Activated B cell treated with CpG ODN at 0.5 μM for 24 hours (primary cell): ENCODE measurements at places on chromosomes 2 and 18. TPM values are rescaled to one million over a fixed set of nuclear protein-coding genes. Genes with fewer than 3 reads are reported as not detected.

Gene TEX51
- not detected in 2 replicates for total RNA-seq

Gene TUBA3E
- total RNA-seq = not detected in 2 replicates

DNA sequence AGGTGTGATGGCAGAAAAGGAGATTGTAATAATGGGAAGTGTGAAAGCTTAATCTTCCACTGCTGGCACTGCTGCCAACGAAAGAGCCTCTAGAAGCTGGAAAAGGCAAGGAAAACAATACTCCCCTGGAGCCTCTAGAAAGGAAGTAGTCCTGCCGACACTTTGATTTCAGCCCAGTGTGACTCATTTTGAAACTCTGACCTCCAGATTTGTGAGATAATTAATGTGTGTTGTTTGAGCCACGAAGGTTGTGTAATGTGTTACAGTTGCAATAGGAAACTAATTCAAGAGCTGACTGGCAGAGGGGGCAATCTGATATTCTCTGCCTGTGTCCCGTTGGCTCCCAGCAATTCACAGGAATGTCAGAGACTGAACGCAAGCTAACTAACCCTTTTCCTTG lies 219.2 kb upstream of the UBE2E3 start:
- DNase-seq = no peak

GRCh38 chr18:34358923-34359322 lies 134.2 kb upstream of the NOL4 start:
- no peak for DNase-seq

DNA sequence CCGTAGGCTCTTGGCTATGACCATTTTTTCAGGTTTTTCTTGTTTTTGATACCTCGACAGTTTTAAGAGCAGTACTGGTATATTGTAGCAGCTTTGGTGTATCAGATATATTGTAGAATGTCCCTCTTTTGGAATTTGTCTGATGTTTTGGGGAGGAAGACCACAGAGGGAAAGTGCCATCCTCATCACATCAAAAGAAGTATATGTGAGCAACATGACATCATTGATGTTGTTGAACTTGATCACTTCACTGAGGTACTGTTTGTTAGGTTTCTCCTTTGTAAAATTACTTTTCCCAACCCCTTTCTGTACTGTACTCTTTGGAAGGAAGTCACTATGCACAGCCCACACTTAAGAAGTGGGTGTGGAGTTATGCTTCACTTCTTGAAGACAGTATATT lies 41.0 kb downstream of the EML4 start:
- no peak for DNase-seq

Gene CRACDL
- total RNA-seq = not detected in 2 replicates

Gene RAD51AP2
- not detected in 2 replicates for total RNA-seq

Gene CHRNA1
- not detected in 2 replicates for total RNA-seq

GRCh38 chr18:68427951-68428401 lies 286.9 kb downstream of the TMX3 start:
- no peak for DNase-seq

Gene NOL4
- not detected in 2 replicates for total RNA-seq

DNA sequence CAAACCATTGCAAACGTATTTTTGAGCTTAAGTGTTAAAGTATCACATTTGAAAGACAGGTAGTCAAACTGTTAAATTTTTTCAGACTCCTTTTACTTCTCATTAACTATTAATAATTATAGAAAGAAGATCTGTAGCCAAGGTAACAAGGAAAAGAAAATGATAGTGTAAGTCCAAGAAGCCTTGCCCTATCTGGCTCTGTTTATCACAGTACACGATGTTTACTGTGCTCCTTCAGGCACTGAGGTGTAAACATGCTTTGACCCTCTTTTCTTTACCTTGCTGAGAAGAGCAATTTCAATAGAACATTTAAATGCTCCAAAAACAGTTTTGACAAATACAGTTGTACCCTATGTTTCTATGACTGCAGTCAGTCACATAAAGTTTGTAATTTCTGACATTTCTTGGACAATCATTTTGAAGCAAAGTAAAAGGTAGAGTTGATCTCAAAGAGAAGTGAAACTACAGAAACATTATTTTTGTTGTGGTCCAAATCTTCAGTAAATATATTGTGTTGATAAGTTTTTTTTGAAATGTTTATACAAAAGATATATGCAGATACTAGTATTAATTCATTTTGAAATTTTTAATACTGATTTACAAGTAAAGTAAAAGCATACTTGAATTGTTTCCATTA lies 152.6 kb upstream of the KYNU start:
- DNase-seq = no peak

DNA sequence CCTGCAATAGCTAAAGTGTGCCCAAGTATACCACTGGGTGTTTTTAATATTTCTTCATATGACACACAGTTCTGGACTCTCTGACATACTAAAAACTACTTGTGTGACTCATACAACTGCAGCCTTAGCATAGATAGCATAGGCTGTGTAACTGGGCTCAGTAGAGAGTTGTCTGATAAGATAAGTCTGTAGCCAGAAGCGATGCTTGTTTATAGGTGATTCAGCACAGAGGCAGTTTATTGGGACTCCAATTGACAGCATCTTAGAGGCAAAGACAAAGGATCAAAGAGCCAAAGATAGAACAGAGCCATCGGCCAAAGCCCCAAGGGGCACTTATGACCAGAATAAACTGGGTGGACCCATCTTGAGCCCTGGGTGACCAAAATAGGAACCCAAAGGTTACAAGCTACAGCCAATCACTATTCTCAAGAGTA lies 42.3 kb downstream of the AAK1 start:
- DNase-seq = no peak

Gene ALK
- not detected in 2 replicates for total RNA-seq

Gene SLC4A3
- total RNA-seq = not detected in 2 replicates

Gene TDRD15
- 0.49 and 0.58 TPM in 2 replicates for total RNA-seq

DNA sequence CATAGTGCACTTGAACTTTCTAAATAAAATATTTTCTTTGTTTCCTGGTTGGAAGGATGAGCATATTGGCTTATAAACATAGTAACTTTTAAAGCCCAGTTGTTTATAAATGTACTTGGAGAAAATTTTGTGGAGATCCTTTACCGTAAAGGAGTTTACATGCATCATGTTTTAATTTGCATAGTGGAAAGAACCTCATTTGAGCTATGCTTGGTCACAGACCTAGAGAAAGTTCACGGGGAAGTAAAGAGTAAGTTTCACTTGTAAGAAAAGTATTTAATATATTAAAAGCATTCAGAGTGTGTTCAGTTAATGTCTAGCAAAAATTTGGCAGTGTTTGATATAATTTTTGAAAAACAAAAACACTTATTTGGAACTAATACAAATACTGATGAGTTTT lies 45.3 kb downstream of the PIKFYVE start:
- no peak for DNase-seq

GRCh38 chr2:46679761-46680160 lies 200.4 kb downstream of the TMEM247 start:
- no peak for DNase-seq
